ENCODE measurements at places on chromosomes 3 and 15.

DNA sequence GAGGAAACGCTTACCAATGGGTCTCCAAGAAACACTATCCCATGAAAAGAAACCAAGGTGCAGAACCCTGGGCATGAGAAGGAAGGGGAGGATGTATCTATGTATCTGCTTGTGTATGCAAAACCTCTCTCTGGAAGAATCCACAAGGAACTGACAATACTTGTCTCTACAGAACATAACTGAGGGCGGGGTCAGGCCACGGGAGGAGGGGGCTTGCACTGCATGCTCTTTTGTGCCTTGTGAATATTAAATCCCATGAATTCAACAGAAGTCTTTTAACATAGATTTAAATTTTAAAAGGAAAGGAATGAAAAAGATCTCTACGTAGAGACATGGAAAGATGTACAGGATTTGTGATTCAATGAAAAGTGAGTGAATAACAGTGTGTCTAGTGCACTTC, 57.8 kb downstream of the RPN1 start:
- no peak for DNase-seq

DNA sequence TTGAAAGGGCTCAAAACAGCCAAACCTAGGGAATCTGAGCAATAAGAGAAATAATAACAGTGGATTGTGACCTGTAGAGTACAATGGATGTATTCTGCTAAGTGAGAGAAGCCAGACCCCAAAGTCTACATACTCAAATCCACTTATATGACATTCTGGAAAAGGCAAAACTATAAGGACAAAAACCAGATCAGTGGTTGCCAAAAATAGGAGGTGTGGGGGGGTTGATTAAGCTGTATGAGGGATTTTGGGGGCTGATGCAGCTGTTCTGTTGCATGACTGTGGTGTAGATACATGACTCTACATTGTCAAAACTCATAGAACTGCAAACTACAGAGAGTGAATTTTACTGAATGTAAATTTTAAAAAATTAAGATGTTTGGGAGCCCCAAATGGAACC, 20.1 kb upstream of the CGNL1 start:
- DNase-seq: no peak

GRCh38 chr3:74824366-74824765, 209.9 kb upstream of the CNTN3 start:
- DNase-seq: no peak

GRCh38 chr3:139524841-139525636, 14.5 kb downstream of the RBP1 start:
- no peak for DNase-seq

- DNase-seq: peak; percentile 72
These were observed 212.1 kb downstream of the P3H2 start for GRCh38 chr3:189908646-189909045.

GRCh38 chr15:80485370-80486164, 81.4 kb downstream of the ARNT2 start:
- no peak for DNase-seq

GRCh38 chr3:123648696-123649405, 64.0 kb upstream of the HACD2 start:
- DNase-seq: no peak

GRCh38 chr15:77031376-77032050, 36.6 kb downstream of the PSTPIP1 start:
- DNase-seq: peak; percentile 44

DNA sequence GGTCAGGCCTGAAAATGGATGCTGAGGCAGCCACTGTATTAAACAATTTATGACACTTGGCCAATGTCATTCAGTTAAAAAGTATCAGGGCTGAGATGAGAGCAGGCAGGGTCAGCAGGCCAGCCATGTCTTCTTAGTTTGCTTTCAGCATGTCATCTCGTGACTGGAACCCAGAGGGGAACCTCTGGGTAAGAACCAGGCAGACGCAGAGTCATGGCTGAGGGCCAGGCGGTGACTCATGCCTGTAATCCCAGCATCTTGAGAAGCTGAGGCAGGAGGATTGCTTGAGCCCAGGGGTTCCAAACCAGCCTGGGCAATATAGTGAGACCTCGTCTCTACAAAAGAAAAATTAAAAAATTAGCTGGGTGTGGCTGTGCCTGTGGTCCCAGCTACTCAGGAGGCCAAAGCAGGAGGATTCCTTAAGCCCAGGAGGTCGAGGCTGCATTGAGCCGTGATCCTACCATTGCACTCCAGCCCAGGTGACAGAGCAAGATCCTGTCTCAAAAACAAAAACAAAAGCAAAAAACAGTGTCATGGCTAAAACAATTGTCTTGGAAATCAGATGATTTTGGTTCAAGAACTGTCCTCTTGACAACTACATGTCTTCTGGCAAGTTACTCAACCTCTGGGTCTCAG, 11.7 kb downstream of the BCL2L10 start:
- DNase-seq: peak; percentile 94

- no peak for DNase-seq
These were observed 74.0 kb upstream of the RAD18 start for GRCh38 chr3:9037144-9037711.

GRCh38 chr15:45386420-45386819, 8.1 kb upstream of the GATM start:
- DNase-seq: no peak

DNA sequence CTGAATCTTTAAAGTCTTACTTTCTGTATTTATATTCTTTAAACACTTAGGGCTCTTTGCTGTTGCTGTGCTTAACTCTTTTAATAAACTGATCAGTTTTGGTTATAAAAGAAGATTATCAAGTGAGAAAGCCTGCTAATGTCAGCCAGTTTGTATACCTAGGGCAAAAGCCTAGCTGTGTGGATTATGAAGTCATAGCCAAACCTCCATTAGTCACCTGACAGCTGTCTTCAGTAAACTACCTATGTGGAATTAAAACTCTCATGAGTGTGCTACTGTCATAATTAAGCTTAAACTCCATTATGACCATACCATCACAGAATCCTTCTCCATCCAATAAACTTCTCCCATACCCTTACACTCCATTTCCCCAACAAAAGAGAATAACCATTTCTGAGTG, 762.7 kb downstream of the NTRK3 start:
- DNase-seq: no peak

GRCh38 chr3:9712415-9712814, 8.8 kb downstream of the CPNE9 start:
- no peak for DNase-seq

GRCh38 chr3:194508491-194509453, 22.0 kb upstream of the ATP13A3 start:
- DNase-seq: no peak

DNA sequence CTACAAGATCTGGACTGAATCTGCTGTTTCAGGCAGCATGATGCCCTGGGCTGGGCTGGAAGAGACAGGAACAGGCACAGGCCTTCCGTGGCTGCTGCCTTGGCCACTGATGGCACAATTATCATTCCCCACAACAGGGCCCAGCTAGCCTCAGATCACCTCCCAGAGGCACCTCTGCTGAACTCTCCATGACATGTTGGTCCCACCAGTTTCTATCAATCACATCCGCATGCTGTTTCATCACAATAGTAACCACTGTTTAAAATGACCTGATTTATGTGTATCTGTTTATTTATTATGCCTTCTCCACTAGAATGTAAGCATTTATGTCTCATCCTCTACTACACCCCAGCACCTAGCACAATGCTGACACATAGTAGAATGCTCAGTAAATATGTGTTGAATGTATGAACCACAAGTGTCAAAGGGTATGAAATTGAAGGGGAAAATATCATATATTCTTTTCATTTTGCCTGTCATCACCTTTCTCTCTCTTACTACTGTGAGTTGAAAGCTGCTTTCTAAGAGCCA, 32.7 kb upstream of the ZBTB38 start:
- peak; percentile 67 for DNase-seq

- peak; percentile 92 for DNase-seq
These were observed 183.2 kb downstream of the P3H2 start for GRCh38 chr3:189937302-189938127.

DNA sequence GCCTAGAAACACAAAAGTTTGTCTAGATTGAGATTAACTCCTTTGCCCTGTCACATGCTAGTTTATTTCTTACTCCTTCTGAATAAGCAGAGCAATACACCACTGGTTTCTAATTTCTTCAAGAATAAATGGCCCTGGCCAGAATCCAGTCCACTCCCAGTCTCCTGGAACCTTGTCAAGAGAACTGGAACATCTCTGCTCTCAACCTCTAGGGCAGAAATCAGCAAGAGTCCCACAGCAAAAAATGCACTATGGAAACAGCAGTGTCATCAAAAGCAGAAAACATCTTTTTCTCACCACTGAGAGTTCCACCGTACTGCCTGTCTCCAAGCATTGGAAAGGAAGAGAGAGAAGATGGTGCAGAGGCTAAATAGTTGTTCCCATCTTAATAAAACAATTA, 35.9 kb upstream of the PPP2R3A start:
- DNase-seq: peak; percentile 46

- DNase-seq: no peak
These were observed 400.2 kb downstream of the GABRB3 start for GRCh38 chr15:26372706-26373105.

DNA sequence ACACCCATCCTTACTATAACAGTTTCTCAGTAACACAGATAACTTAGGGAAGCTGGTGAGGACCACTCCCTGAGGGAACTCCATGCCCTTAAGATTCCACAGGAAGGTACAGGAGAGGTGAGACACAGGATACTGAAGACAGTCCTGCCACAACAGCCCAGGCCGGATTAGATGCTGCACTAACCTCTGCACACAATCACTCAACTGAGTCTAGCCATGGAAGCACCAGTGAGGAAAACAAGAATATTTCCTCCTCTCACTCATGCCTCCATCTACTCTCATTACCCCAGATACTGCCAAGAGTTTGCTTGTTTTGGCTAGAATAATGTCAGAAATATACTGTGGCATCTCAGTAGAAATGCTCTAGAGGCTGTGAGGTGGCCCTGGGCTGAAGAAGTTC, 3.7 kb downstream of the ANO10 start:
- DNase-seq: no peak

DNA sequence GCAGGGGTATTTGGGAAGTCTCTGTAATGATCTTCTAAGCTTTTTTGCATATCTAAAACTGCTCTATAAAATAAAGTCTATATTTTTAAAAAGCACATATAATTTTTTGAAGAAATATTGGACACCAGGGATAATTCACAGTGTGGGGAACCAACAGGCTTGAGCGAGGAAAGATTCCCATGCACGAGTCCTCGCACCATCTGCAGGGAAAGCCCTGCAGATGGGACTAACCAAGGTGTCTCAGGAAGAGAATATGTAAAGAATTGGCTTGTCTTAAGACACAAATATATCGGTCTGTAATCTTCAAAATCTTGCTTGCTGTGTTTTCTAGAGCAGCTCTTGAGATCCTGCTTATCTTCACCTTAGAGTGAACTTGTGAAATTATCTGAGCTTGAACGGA, 77.2 kb upstream of the SEMA6D start:
- DNase-seq: no peak

DNA sequence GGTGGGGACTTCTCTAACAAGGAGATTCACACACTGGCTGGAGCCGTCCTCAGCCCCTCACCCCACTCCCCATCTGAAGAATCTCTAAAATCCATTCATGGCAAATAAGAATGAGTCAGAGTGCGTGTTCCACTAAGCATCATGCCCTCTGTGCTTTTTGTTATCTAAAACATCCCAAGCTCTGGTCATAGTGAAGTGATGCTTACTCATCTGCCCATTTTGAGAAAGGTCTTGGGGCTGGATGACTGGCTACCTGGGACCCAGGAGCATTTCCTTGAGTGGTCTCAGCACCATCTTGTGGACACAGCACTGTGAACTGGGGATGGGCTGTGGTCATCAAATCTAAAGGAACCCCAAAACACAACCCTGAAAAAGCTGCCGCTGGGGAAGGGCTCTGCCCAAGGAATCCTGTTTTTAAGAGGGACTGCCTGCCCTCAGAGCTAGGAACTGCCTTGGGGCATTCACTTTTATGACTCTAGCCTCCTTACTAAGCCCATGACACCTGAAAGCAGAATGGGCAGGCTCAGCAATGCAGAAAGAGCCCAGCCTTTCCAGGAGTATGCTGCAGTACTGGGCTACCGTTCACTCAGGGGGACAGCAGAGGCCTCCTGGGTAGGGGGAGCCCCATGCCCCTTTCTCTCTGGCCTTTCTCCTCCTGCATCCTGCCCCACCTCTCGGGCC, 53.5 kb downstream of the ZBTB38 start:
- DNase-seq: peak; percentile 97

DNA sequence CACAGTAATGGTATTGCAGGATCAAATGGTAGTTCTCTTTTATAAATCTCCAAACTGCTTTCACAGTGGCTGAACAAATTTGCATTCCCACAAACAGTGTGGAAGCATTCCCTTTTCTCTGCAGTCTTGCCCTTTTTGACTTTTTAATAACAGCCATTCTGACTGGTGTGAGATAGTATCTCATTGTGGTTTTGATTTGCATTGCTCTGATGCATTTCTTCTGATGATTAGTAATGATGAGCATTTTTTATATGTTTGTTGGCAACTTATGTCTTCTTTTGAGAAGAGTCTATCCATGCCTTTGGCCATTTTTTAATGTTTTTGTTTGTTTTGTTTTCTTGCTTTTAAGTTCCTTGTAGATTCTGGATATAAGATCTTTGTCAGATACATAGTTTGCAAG, 316.1 kb upstream of the TMCO5A start:
- no peak for DNase-seq

DNA sequence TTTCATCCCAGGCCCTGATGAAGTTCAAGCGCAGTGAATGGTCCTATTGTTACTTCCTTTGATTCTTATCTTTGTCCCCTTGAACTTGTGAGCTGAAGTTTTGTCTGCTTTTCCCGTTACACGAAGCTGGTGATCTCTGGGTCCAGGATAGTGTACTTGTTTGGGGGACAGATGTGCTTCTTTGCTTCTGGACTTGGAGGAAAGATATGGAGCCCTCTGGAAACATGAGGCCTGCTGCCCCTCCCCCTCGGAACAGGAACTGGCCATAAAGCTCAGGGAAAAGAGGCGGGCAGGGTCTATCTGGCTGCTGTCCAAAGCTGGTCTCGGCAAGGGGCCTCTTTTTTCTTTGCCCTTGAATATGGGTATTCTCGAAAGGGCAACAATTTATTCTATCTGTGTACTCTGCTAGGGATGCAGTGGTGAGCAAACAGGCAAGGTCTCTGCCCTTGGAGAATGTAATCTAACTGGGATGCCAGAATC, 47.6 kb downstream of the IDH2 start:
- DNase-seq: no peak

DNA sequence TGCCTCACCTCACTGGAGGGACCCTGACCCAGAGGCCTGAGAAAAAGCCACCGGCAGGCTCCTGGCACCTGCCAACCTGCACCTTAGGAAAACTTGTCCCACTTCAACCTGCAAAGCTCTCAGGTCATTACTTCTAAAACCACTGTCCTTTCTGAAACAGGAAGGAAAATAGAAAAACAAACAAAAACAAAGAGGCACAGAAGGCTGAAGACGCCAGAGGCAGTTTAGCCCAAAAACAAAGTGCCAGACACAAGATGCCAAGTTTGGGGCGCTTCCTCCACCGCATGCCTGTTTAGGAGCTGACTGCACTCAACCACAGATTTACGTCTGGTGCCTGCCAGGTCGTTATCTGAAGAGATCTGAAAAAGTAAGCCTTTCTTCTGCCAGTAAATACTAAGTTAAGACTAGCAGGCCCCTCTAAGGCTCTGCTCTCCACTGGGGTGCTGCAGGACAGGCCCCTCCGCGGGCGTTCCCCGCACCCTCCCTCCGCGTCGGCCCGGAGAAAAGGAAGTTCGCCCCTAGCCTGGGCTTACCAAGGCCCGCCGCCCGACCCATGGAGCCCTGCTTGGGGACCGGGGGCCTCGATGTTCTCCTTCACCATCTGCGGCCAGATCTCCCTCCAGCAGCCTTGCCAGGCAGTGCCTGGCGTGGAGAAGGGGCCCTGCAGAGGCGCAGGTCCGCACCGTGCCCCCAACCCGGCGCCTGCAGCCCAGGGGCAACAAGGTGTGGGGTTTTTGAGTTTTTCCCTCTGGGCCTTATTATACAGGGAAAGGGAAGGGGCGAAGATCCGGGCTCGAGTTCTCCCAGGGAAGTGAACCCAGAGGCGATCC, 1.3 kb downstream of the GOLGA8A start:
- no peak for DNase-seq
